GM23338 (cell line): ENCODE measurements at places on chromosomes 11 and 22. TPM values are rescaled to one million over a fixed set of nuclear protein-coding genes. Genes with fewer than 3 reads are reported as not detected.

The SHANK3 gene
- 4.9 and 5.1 TPM in 2 replicates for total RNA-seq

The CHRNA10 gene
- 0.58 and 1.5 TPM in 2 replicates for total RNA-seq

The C11orf52 gene
- 1.0 TPM in 1 of 2 replicates, not detected in the other for total RNA-seq

The PGAP2 gene
- total RNA-seq: 43.2 TPM in 2 replicates

The MS4A3 gene
- not detected in 2 replicates for total RNA-seq

The CARNS1 gene
- 0.27 and 0.76 TPM in 2 replicates for total RNA-seq

The FAM227A gene
- 6.1 and 11.0 TPM in 2 replicates for total RNA-seq

The NRXN2 gene
- total RNA-seq: 17.0 and 22.1 TPM in 2 replicates

The TMPRSS6 gene
- not detected in 2 replicates for total RNA-seq

The SCGB1C1 gene
- total RNA-seq: not detected in 2 replicates

The MYO7A gene
- total RNA-seq: 2.3 and 5.4 TPM in 2 replicates

The INPP5J gene
- total RNA-seq: 11.2 and 14.5 TPM in 2 replicates
